ENCODE measurements at places on chromosomes 2 and 18. TPM values are rescaled to one million over a fixed set of nuclear protein-coding genes. Genes with fewer than 3 reads are reported as not detected.

GAREM1 gene
- total RNA-seq = 4.7 TPM

ASXL3 gene
- 0.74 TPM for total RNA-seq

CIB4 gene
- total RNA-seq = 0.33 TPM

LIMS3 gene
- total RNA-seq = 2.6 TPM

COLEC11 gene
- total RNA-seq = 0.31 TPM

MTCL1 gene
- total RNA-seq = 50.1 TPM

DSG1 gene
- total RNA-seq = not detected

IL1RL2 gene
- not detected for total RNA-seq

All from Panc1 (cell line).